ENCODE measurements at places on chromosomes 1 and 21.
A peak's percentile ranks its signal among the peaks of the same experiment; 100 is the strongest.

- DNase-seq, result peak; percentile 23
Observed at GRCh38 chr1:37691497-37692077, 729 bp upstream of the CDCA8 start.

DNA sequence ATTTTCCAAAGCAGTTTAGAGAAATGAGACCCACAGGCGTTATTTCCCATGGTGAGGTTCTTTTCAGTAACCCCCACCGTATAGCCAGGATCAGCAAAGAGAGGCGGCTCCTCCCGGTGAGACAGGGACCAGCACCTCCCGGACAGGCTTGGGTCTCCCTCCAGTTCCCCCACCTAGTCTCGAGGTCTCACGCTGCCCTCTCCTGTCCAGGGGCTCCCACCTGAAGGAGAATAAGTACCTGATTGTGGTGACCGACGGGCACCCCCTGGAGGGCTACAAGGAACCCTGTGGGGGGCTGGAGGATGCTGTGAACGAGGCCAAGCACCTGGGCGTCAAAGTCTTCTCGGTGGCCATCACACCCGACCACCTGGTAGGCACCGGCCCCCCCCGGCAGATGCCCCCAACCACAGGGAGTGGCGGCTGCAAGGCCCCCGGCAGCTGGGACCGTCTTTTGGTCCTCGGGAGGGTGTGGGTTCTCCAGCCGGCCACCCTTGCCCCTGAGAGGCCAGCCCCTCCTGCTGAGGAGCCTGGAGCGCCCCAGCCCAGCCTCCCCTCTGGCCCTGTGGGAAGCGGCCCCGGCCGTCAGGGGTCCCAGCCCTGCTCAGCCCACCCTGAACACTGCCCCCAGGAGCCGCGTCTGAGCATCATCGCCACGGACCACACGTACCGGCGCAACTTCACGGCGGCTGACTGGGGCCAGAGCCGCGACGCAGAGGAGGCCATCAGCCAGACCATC, 4.9 kb downstream of the COL6A1 start:
- no peak for DNase-seq

GRCh38 chr1:84912726-84913554, 19.9 kb upstream of the LPAR3 start:
- DNase-seq, result no peak

DNA sequence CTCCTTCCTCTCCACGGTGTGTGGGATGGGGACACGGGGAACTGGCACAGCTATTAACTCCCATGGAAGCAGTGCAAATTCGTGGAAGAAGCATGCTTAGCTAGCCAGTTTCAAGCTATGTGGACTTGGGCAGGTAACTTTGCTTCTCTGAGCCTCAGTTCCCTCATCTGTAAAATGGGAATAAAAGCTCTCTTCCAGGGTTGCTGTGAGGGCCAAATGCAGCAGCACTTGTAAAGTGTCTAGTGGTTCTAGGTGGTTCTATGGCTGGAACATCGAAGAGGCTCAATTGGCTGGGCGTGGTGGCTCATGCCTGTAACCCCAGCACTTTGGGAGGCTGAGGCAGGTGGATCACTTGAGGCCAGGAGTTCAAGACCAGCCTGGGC, 43.3 kb downstream of the DHRS3 start:
- DNase-seq, result no peak

GRCh38 chr1:176066709-176067108, 140.4 kb downstream of the COP1 start:
- no peak for DNase-seq

GRCh38 chr1:115428256-115428655, 90.2 kb upstream of the NGF start:
- no peak for DNase-seq

DNA sequence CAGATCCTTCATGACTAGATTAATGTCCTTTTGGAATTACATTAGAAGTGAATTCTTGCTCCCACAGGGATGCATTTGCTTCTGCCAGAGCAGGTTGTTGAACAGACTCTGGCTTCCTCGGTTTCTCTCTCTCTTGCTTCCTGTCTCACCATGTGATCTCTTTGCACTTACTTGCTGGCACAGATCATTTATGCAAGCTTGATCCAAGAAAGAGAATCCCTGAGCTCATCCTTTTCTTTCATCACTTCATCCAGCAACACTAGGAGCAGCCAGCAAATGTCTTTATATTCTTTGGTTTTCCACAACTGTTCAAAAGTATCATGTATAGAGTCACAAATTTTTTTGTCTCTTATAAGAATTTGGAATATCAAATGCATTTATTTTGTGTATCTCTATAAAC, 313.5 kb downstream of the ZNF326 start:
- no peak for DNase-seq

DNA sequence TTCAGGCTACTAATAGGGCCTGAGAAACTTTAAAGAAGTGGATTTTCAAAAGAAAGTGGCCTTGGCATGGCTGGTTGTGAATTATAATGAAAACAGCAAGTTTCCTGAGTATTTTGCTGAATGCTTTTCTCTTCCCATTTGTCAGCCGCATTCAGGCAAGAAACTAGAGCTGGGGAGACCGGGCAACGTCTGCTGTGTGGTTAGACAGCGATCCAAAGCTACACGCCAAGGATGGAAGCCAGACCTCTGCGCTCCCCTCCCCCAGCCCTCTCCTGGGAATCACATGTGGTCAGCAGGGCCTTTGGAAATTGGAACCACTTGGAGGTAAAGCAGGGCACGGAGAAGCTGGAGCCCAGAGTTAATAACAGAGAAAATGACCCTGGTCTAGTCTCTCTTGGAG, 114.1 kb upstream of the CD34 start:
- DNase-seq, result peak; percentile 41

GRCh38 chr1:3563610-3564009, 47.7 kb downstream of the MEGF6 start:
- DNase-seq, result no peak

DNA sequence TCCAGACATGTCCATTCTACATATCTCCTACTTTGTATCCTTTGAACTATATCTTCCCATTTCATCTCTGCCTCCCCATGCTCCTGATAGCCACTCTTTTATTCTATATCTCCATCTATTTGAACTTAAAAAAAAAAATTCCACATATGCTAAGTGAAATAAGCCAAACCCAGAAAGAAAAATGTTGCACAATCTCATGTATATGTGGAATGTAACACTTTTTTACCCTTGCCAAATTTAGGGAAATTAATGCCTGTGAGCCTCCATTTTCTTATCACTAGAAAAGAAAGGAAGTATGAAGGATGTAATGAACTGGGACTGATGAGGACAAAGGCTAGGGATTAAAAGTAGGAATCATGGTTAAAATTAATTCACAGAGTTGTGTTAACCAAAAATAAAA, 53.5 kb downstream of the RGS13 start:
- DNase-seq, result no peak

- no peak for DNase-seq
Observed at GRCh38 chr1:39084191-39084590, 58.0 kb downstream of the NDUFS5 start.

DNA sequence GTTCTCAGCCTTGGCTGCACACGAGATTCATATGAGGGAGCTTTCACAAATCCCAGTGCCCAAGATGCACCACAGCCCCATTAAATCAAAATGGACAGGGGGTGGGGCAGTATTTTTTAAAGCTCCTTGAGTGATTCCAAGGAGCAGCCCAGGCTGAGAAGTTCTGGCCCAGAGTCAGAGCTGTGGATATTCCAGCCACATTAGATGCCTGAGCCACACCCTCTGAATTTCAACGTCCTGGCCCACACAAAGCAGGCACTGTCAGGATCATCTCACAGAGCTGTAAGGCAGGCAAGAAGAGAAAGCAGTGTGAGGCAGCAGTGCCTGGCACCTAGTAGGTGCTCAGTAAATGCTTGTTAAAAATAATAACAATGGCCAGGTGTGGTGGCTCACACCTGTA, 37.4 kb downstream of the PAX7 start:
- no peak for DNase-seq

DNA sequence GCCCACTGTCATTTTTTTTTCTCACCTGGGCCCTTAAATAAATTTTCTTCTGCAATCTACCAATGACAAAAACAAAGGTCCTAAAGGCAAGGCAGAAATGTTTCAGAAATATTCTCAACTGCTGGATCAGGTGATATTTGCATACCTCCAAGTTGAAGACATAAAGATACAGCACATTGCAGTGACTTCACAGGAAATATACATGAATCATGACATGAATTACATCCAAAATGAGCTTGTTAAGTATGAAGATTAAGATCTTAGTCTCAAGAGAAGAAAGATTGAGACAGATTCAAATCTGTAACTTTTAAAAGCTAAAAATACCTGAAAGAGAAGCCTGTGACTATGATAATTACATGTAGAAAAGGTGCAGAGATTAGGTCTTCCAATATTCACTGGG, 207.8 kb downstream of the SIPA1L2 start:
- DNase-seq, result no peak

DNA sequence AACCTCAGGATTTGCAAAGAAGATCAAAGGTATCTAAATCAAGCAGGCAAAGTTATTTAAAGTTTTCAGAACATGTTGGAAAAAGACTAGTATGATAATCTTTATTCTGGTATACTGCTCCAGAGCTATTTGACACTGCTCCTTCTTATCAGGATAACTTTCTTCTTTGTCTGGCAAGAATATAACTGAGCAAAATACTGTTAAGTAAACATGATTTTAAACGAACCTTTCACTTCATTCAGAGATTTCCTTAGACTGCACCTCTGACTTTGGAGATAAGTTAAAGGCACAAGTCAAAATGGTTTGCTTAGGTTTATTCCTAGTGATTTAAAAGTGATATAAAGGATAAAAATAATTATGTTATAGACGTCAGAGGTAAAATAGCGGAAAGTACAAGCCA, 103.9 kb upstream of the CCDC190 start:
- DNase-seq, result no peak

- DNase-seq, result no peak
Observed at GRCh38 chr1:6205849-6206519, at the start of gene RNF207. Gene RNF207 (plus strand): TSS chr1:6206119. CDS start chr1:6206536, 417 bp downstream.

GRCh38 chr1:104874044-104874443, 1124.3 kb downstream of the AMY1C start:
- no peak for DNase-seq

DNA sequence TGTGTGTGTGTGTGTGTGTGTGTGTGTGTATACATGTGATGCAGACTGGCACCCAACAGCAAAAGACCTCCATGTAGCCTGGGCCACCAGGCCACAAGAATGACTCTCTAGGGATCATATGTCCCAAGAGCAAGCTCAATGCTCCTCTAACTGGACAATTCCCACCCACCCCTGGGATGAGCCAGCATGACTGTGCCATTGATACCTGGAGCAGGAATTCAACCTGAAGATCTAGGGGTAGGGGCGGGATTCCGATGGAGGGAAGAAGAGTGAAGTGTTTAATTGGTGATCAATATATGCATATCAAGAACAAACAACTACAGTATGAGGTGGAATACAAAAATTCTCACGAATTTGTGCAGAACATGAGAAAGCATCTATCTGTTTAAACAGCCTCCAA, 136.2 kb downstream of the PSMG1 start:
- DNase-seq, result no peak

- no peak for DNase-seq
Observed at GRCh38 chr1:94683886-94684285, 136.3 kb upstream of the SLC44A3 start.

DNA sequence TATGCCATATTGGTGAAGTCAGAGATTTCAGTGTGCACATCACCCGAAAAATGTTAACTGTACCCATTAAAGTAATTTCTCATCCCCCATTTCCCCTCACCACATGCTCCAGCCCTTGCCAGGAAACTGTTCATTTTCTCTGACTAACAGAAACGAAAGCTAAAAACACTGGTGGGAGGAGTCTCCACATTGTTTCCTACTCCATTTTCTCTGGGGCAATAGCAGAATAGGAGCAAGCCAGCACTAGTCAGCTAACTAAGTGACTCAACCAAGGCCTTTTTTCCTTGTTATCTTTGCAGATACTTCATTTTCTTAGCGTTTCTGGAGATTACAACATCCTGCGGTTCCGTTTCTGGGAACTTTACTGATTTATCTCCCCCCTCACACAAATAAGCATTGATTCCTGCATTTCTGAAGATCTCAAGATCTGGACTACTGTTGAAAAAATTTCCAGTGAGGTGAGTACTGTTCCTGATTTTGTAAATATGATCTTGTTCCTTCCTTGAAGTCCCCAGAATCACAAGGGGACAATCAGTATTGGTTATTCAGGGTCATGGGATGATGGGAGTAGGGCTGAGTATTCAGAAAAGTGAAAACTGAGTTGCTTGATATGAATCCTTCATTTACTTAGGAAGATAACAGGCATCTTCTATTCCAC, at the start of gene IFI16:
Gene IFI16, plus strand, starts transcription at position 204 of the 658 bp plus-strand sequence. CDS start 4,774 bp downstream, outside the sequence.
- no peak for DNase-seq

DNA sequence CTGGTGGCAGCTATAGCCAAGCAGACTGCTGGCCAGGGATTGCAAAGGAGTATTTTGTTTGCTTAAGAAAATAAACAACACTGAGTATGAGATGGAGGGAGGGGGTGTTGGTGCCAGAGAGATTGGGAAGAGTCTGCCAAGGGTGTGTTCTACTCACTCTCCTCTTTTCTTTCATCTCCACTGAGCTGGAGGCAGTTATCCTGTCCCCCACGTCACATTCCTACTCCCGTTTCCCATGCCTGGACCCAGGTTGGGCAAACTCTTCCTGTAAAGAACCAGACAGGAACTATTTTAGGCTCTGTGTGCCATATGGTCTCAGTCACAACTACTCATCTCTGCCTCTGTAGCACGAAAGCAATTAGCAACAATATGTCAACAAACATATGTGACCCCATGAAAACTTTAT, 1.4 kb upstream of the IL24 start:
- DNase-seq, result no peak

DNA sequence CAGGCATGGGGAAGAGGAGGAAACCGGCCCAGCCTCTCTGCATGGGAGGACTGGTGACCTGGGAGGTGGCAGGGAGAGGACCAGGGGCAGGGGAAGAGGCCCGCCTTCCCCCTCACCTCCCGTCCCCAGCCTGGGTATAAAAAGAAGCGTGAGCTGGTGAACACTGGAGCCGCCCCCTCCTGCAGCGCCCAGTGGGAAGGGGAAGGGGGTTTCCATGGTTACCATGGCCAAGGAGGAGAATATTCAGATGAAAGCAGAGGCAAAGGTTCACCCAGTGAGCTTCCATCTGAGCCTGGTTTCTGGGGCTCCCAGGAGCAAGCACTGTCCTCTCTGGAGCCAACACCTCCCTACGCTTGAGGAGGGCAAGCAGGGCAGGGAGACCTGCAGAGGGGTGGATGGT, 54.9 kb downstream of the ACOT7 start:
- DNase-seq, result no peak

DNA sequence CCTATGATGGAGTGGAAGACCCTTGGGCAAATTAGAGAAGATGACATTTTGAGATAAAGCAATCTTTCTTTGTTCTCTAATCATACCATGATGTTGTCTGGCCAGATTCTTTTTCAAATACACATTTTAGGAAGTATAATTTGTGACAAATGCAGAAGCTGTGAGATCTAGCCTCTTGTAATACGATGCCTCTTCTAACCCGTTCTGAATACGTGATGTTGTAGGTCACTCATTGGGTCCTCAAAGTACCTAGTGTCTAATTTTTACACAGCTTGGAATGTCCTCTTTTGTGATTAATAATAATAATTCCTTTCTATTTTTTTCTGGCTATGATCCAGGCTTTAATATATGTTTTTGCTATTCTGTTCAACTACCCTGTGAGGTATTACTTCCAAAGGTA, 502.7 kb downstream of the NUF2 start:
- DNase-seq, result no peak

- no peak for DNase-seq
Observed at GRCh38 chr21:38989745-38990423, 184.2 kb downstream of the ETS2 start.

Data from posterior cingulate gyrus (tissue), 11 donors.